Astrocyte (in vitro differentiated cells and primary cell): ENCODE measurements at places on chromosomes 2 and 18. TPM values are rescaled to one million over a fixed set of nuclear protein-coding genes. Genes with fewer than 3 reads are reported as not detected.

Gene DSC1
- 0.18 and 0.43 TPM in 2 replicates for total RNA-seq

Gene CRYBA2
- not detected in 2 replicates for total RNA-seq

Gene PGAP1
- 19.9 and 22.8 TPM in 2 replicates for total RNA-seq

Gene GNLY
- not detected in 2 replicates for total RNA-seq

Gene TACR1
- not detected in 2 replicates for total RNA-seq

Gene FASTKD2
- total RNA-seq, result 20.8 and 21.7 TPM in 2 replicates

Gene SERPINB10
- total RNA-seq, result not detected in 2 replicates

Gene SULT1C4
- 1.1 and 1.8 TPM in 2 replicates for total RNA-seq

Gene CD207
- total RNA-seq, result not detected in 2 replicates

Gene CCDC68
- total RNA-seq, result 2.2 and 2.4 TPM in 2 replicates

Gene SLC8A1
- total RNA-seq, result 33.5 and 34.8 TPM in 2 replicates

Gene CDH19
- total RNA-seq, result not detected in 2 replicates

Gene IL36A
- total RNA-seq, result not detected in 2 replicates

Gene CRACDL
- 1.8 and 5.7 TPM in 2 replicates for total RNA-seq

Gene RNF103
- total RNA-seq, result 21.4 and 21.5 TPM in 2 replicates

Gene CNRIP1
- total RNA-seq, result 4.0 and 4.4 TPM in 2 replicates

Gene SKOR2
- total RNA-seq, result not detected in 2 replicates

Gene PLEKHM3
- total RNA-seq, result 7.9 and 9.1 TPM in 2 replicates

Gene KIAA1328
- total RNA-seq, result 3.7 and 4.2 TPM in 2 replicates

Gene C2orf81
- 2.1 and 2.5 TPM in 2 replicates for total RNA-seq

Gene SCYGR4
- total RNA-seq, result not detected in 2 replicates

DNA sequence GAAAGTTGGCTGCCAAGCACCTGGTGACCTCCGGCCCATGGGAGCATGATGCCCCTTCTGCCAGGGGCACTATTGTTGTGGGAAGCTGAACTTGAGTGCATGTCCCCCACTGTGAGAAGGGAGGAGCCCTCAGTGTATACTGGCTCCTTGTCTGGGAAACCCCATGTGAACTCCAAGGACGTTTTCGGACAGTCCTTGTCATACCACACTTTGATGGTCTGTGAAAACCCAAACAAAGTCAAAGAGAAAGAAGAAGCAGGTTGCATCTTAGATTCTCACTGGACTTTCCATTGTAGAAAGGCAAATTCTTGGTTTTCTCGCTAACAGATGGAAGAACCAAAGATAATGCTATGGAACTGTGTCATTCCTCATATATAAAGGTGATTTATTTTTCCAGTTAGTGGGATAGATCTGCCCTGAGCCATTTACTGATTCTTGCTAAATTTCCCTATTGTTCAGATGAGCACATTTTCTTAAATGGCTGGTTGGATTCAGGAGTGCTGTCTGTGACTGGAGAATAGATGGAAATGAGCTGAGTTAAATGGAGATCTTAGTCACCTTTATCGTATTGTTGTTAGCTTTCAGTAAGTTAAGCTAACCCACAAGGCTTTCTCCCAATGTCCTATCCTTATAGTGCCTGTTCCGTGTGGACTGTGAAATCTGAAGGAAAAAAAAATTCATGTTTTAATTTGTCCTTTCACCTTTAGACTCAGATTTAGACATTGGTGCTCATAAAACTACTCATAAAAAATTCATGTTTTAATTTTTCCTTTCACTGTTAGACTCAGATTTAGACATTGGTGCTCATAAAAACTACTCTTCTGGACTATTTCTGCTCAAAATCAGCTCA is 166.6 kb downstream of the ACTR3 start:
- no peak for DNase-seq

DNA sequence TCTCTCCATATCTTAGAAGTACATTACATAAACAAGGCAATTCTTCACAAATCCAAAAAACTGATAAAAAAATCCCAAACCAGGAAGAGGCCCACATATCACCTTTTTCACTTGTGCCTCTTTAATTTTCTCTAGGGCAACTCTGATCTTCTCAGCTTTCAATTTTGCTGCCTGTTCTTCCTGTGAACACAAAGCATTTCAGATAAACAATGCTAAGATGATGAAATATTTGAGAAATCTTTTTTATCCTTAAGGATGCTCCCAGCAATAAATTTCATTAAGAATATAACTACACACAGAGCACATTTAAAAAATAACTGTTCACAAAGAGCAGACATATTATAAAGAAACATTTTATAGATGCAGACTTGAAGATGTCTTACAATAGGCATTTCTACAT is 73.4 kb downstream of the RAPH1 start:
- DNase-seq, result no peak

- peak; percentile 25 for DNase-seq
Measured at GRCh38 chr2:215874418-215874817, 138.9 kb downstream of the MREG start.

- DNase-seq, result no peak
Measured at GRCh38 chr18:12816451-12816850, 67.6 kb downstream of the PTPN2 start.

DNA sequence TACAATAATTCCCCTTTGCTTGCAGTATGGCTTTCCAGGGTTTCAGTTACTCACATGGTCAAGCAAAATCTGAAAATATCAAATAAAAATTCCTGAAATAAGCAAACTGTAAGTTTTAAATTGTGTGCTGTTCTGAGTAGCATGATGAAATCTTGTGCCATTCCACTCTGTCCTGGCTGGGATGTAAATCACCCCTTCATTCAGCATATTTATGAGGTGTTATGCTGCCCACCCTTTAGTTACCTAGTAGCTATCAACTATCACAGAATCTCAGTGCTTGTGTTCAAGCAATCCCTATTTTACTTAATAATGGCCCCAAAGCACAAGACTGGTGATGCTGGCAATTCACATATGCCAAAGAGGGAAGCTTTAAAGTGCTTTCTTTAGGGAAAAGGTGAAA is 867.7 kb upstream of the NRXN1 start:
- no peak for DNase-seq

GRCh38 chr2:218694405-218695145 is 16.1 kb upstream of the TTLL4 start:
- DNase-seq, result peak; percentile 30

GRCh38 chr2:134796373-134796772 is 42.0 kb upstream of the ACMSD start:
- no peak for DNase-seq

DNA sequence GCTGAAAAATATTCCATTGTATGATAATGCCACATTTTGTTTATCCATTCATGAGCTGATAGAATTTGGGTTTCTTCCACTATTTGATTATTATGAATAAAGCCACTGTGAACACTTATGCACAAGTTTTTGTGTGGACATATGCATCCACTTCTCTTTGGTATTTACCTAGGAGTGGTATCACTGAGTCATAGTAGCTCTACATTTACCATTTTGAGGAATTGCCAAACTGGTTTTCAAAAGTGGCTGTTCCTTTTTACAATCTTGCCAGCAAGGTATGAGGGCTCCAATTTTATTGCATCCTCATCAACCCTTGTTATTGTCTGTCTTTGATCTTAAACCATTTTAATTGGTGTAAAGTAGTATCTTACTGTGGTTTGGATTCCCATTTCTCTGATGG is 13.3 kb upstream of the EHBP1 start:
- no peak for DNase-seq

DNA sequence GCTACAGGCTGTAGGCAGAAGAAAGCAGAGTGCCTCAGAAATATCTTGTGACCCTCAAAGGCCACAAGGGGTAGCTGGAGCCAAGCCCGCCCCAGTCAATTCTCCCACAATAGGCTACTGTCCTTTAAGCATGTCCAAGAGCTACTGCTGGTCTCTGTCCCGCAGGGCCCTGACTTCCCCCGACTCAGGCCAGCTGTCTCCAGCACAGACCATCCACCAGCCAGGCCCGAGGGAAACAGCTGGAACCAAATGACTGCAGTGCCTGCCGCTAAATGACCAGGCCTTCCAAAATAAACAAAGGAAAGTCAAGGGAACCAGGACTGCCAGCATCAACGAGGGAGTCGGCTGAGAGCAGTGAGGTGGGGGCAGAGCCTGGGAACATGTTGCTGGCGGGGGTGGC is 36.7 kb downstream of the MCFD2 start:
- DNase-seq, result peak; percentile 61

DNA sequence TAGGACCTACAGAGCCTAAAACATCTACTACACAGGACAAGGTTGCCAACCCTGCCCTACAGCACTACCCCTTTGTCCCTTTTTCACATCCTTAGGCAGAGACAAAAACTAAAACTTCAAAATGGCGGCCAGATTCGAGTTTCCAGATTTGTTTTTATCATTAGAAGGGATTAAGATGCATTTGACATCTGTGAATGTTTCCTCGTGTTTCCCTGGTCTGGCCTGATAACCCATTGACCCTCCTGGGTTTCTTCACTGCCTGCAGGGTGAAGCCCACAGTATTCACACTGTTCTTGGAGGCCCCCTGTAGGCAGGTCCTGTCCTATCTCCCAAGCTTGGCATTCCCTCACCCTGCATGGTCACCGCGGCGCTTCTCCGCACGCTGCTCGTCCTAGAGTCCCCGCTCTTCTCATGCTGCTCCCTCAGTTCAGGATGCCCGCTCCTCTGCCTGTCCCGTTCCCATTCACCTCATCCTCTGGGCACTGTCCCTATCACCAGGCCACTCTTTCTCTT is 67.6 kb downstream of the TPGS2 start:
- DNase-seq, result no peak

- no peak for DNase-seq
Measured at GRCh38 chr18:44979748-44980147, 299.1 kb downstream of the SETBP1 start.

GRCh38 chr18:56445422-56445821 is 193.0 kb downstream of the TXNL1 start:
- no peak for DNase-seq

DNA sequence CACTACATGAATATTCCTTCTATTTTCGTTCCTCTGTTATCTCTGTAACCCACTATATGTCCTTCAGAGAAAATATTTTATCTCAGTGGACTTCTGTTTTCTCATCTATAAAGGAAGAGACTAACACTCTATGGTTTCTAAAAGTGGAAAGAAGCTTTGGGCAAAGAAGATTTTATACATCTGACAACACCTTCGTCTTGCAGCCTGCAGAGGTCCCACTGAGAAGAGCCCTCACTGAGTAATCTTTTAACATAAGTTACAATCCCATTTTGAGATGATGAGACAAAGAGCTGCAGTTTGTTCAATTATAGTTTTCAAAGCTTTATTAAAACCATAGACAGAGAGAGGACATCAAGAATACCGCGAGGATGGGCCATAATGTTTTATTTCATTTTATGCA is 28.7 kb downstream of the XIRP2 start:
- no peak for DNase-seq

- no peak for DNase-seq
Measured at GRCh38 chr2:95380731-95381130, 21.8 kb upstream of the FAHD2A start.

DNA sequence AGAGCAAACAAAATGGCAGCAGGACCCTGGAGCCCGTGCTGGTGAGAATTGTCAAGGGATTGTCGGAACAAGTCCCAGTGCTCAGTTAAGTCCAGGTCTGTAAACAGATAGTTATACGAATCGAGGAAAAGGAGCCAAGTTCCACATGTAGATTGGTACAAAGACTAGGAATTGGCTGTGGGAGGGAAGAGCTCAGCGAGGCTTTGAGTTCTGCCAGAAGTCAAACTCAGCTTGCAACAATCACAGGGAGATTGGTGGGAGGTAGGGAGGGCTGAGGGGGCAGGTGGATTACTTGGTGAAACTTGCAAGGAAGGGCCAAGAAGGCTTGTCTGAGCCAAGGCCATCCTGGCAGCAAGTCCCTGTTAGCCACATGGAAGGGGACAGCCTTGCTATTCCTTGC is 217.8 kb upstream of the ARL4C start:
- DNase-seq, result no peak

- no peak for DNase-seq
Measured at GRCh38 chr2:893311-893710, 57.3 kb upstream of the SNTG2 start.

DNA sequence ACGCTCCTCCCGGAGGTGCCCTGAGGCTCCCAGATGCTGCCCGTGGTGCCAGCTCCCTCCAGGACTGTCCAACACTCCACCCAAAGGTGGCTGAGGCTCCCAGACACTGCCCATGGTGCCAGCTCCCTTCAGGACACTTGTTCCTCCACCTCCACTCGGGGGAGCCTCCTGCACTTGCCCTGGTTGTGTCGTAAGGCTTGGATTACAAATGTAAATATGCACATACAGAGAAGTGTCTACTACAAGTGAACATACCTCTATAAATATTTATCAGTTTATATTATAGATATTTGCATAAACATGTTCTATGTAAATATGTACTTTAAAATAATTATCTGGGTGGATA is 143.3 kb downstream of the PXDN start:
- no peak for DNase-seq

- no peak for DNase-seq
Measured at GRCh38 chr2:241111440-241111805, 9.3 kb upstream of the MTERF4 start.

- DNase-seq, result no peak
Measured at GRCh38 chr2:196309691-196310090, 138.3 kb upstream of the STK17B start.

- DNase-seq, result no peak
Measured at GRCh38 chr18:28816155-28816554, 639.2 kb upstream of the CDH2 start.

- DNase-seq, result no peak
Measured at GRCh38 chr2:22885245-22885644, 499.7 kb upstream of the KLHL29 start.

- DNase-seq, result no peak
Measured at GRCh38 chr2:113291191-113291590, 12.5 kb upstream of the PAX8 start.

- no peak for DNase-seq
Measured at GRCh38 chr2:27520316-27520715, 23.7 kb downstream of the GCKR start.

- peak; percentile 33 for DNase-seq
Measured at GRCh38 chr2:169452080-169452479, 27.2 kb upstream of the BBS5 start.

DNA sequence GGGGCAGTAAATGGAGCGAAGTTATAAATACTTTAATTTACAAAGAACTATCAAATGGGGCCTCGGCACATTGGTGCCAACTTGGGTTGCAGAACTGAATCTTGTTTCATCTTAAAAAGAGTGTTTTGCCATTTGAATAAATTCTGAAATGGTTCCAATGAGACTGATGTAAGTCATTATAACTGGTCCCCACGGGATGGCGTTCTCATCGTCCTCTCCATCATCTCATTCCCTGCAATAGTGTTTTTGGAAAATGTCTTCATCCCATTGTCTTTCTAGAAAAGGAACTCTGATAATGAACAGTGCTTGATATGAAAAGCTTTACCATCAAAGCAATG is 422.0 kb upstream of the ID2 start:
- DNase-seq, result no peak

GRCh38 chr2:3126911-3127621 is 250.6 kb downstream of the EIPR1 start:
- DNase-seq, result no peak

DNA sequence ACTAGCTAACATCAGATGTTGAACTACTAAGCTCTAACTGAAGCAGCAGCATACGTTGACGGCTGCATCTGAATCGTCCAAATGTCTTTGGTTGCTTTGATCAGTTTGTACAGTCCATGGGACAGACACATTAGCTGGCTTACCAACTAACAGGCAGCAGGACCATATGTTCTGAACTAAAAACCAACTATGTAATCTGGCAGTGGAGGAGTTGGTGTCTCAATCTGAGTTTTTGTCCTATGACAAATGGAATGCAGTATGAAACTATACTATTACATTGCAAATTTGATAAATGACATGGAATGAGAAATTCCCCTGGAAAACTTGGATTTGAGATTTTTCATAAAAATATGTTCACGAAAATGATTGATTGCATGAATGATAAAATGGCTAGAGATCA is 79.5 kb downstream of the EPHA4 start:
- DNase-seq, result no peak

- no peak for DNase-seq
Measured at GRCh38 chr2:108911401-108911800, 77.6 kb downstream of the EDAR start.
